ENCODE measurements at places on chromosomes 1 and 21.

- DNase-seq = no peak
Measured at GRCh38 chr1:55812281-55812680, 597.1 kb upstream of the USP24 start.

DNA sequence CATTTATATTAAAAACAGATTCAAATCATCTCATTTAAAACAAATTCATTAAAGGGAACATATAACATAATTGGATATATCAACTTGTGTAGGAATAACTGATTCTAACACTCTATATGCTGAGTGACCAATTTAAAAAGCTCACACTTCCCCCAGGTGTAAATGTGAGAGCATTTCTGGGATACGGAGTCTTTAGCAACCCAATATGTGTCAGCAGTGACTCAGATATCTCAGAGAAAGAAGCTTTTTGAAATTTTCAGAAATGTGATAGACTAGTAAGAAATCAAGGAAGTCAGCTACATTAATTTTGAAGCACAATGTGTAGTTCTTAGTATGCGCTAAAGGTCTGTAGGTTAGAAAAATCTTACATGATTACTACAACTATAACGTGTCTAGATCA is 87.9 kb upstream of the SERTAD4 start:
- no peak for DNase-seq

DNA sequence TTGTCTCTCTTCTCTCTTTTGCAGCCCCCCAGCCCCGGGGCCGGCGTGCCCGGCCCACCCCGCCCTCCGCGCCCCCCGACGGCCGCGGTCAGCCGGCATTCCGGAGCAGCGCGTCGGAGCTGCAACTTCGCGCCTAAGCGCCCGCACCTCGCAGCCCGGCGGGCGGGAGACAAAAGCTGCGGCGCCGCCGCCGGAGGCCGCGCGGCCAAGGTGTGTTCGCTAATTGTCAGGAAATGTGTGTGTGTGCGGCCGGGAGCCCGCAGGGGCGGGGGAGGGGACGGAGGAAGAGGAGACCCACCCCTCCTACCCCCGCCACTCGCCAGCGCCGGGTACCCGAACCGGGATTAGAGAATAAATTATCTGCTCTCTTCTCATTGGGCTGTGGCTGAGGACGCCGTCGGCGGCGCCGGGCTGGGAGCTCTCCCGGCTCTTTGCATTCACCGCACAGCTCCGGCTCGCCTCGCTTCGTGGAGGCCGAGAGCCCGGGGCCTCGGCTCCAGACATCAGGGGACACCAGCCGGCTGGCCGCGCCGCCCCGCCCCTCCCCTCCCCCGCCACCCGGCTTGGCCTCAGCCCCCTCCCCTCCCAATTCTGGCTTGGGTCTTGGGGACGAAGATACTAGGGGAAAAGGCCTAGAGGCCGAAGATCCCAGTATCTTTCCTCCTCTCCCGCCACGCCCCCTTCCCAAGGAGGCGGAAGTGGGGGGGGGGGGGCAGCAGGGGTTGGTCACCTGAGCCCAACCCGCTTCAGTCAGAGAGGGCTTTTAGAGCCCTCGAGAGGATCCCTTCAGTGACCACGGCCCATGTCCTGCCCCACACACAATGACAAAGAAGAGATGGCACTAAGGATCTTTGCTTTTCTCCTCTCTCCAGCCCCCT is 1.3 kb upstream of the BLACAT1 start:
- no peak for DNase-seq

DNA sequence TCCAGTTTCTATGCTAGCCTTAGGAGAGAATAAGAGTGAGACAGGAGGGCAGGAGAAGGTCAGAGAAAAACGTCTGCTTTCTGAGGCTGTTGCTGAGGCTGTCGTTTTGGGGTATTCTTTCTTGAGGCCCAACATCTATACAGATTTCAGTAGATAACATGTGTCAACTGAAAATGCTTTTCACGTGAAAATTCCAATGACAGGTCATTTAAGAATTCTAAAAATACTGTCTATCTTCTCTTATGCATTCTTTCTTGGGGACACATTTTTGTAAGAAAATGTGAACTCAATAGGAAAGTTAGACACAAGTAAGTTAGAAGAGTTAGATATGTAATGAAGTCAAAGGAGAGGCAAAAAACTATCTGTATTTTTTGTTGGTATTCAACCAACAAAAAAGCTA is 150.8 kb downstream of the TGFB2 start:
- no peak for DNase-seq

DNA sequence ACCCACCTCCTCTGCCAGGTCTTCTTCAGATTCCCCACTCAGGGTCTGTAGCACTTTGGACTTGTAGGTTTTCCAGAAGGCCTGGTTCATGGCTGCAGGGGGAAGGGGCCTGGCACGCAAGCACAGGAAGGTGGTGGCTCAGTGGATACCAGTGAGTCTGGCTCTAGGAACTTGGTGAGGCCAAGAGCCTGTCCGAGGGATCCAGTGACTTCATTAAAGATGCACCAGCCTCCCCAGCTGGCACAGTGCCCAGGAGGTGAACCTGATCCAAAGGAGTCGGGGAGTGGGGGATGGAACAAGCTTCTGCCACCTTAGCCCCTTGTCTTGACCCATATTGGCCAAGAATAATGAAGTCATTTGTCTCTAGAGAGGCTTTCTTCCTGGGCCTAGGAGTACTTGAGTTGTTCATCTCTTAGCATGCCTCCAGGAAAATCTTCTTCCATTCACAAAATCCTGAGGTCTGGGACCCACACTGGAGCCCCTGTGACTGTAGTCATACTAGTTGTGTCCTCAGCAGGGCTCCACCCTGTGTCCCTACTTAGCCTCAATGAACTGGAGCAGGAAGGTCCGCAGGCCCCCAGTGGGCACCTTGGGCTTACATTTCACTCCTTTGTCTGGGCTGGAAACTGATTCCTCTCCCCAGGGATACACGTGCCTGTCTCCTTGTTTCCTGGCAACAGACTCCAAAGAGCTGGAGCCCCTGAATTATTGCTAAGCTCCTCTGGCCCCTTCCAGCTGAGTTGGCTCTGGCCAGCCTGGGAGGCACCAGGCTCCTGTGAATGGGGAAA is at the start of gene C1orf232:
Gene C1orf232, minus strand, starts transcription at position 554 of the 788 bp plus-strand sequence. Its CDS starts 464 bp downstream, at position 90.
- DNase-seq = no peak

GRCh38 chr1:58439946-58440345 is 106.6 kb downstream of the OMA1 start:
- no peak for DNase-seq
